ENCODE measurements at places on chromosomes 2 and 18.

GRCh38 chr2:65031341-65032018, 24.7 kb upstream of the CEP68 start:
- peak; percentile 33 for DNase-seq

GRCh38 chr2:192500550-192501200, 305.9 kb upstream of the TMEFF2 start:
- DNase-seq: no peak

DNA sequence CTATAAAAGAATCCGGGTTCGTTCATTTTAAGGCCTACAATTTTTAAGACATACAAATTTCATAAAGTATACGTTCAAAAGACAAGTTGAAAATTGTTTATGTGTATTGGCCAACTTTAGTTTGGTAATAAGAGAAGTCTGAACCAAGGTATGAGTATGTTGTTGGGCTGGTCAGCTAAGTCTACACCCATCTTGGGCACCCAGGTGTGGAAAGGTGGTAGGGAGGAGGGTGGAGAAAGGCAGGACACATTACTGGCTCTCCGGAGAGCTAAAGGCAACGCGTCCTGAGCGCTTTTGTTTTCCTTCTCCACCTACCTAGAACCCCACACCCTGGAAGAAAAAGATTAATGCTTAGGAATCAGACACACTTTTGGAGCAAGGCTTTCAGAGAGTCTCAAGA, 899 bp upstream of the PELI1 start:
- DNase-seq: no peak

DNA sequence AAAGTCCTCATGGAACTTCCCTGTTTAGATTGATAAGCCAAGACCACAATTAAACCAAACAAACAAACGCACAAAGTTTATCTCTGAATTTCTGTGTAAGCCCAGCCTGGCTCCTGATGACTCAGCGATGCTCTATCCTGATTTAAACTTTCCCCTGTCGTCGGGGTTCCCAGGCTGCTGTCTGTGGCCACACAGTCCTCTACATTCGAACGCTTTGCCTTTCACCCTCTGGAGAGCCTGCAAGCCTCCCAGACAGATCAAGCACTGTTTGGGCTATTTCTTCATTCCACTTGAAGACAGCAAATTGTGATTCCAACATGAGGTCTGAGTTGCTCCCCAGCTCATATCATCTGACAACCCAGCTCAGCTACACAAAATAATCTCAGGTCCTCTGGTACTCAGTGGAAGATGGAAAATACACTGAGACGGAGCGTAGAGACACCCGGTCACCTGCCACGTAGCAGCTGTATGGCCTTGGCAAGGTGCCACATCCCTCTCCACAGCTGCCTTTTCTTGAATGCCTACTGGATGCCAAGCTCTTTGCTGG, 51.2 kb downstream of the CYRIA start:
- DNase-seq: no peak

- DNase-seq: no peak
Measured at GRCh38 chr2:233871432-233871831, 3.2 kb upstream of the MSL3B start.

GRCh38 chr18:64474255-64474654, 325.4 kb upstream of the LINC00305 start:
- no peak for DNase-seq

GRCh38 chr2:120310136-120310535, 35.8 kb upstream of the INHBB start:
- no peak for DNase-seq

GRCh38 chr2:150485114-150485870, 2.2 kb downstream of the RND3 start:
- no peak for DNase-seq

DNA sequence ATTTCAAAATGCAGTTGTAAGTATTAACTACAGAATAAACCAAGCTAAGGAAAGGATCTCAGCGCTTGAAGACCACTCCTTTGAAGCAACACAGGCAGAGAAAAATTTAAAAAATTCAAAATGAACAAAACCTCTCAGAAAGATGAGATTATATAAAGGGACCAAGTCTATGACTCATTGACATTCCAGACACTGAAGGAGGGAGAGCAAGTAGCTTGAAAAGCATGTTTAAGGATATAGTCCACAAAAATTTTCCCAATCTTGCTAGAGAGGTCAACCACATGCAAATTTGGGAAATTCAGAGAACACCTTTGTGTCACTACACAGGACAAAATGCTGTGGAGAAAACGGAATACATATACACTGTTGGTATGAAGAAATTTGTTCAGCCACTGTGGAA, 112.6 kb upstream of the MC4R start:
- no peak for DNase-seq

GRCh38 chr2:207750345-207750744, 19.4 kb downstream of the FZD5 start:
- DNase-seq: no peak

GRCh38 chr2:216698895-216699294, 3.5 kb upstream of the IGFBP5 start:
- DNase-seq: peak; percentile 45

DNA sequence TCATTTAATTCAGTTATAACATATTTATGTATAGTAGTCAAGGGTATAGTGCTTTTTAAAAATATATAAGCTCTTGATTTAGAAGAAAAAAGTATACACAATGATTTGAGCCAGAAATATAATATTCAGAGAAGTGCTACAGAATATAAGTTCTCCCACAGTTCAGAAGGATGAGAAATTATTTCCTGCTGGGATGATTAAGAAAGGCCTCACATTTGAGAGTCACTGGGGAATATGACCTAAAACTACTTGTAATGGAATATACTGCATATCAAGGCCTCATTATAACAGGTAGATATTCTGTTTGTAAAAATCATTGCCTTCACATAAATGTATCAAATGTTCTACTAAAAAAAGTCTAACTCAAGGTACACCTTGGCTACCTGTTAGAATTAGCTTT, 203.5 kb downstream of the MBD2 start:
- DNase-seq: no peak

- no peak for DNase-seq
Measured at GRCh38 chr2:201597397-201597796, 45.9 kb downstream of the TMEM237 start.

- no peak for DNase-seq
Measured at GRCh38 chr2:233936089-233936488, 18.9 kb downstream of the TRPM8 start.

GRCh38 chr2:39160982-39161381, 40.1 kb upstream of the SOS1 start:
- no peak for DNase-seq
